ENCODE measurements at places on chromosomes 7 and 10. TPM values are rescaled to one million over a fixed set of nuclear protein-coding genes. Genes with fewer than 3 reads are reported as not detected.

The KCNMA1 gene
- 109 TPM for total RNA-seq

The RSBN1L gene
- total RNA-seq, result 44.7 TPM

The ASZ1 gene
- total RNA-seq, result not detected

The MCM10 gene
- total RNA-seq, result 6.4 TPM

The AOAH gene
- 3.4 TPM for total RNA-seq

The SPDYE6 gene
- not detected for total RNA-seq

The UCMA gene
- total RNA-seq, result not detected

The NEUROG3 gene
- total RNA-seq, result not detected

The IKZF5 gene
- total RNA-seq, result 12.1 TPM

The CPN1 gene
- total RNA-seq, result not detected

All from cerebellum (tissue), 4 donors.